Smooth muscle cell of the coronary artery (primary cell): ENCODE measurements at places on chromosomes 3 and 15. TPM values are rescaled to one million over a fixed set of nuclear protein-coding genes. Genes with fewer than 3 reads are reported as not detected.

Gene NR2E3
- 0.08 TPM in 1 of 2 replicates, not detected in the other for total RNA-seq

Gene HRH1
- 23.1 and 36.8 TPM in 2 replicates for total RNA-seq

Gene PTH1R
- 0.15 and 2.6 TPM in 2 replicates for total RNA-seq

Gene HHATL
- total RNA-seq, result not detected in 2 replicates

Gene REC114
- total RNA-seq, result not detected in 2 replicates

Gene ALPK3
- 0.12 and 7.7 TPM in 2 replicates for total RNA-seq

Gene PCSK6
- 3.4 and 11.7 TPM in 2 replicates for total RNA-seq

Gene RPUSD3
- total RNA-seq, result 18.5 and 23.9 TPM in 2 replicates

Gene LIPC
- total RNA-seq, result 0.23 and 3.2 TPM in 2 replicates

Gene HSPBAP1
- 3.7 and 4.6 TPM in 2 replicates for total RNA-seq
